ENCODE measurements at places on chromosomes 7 and 10.

- DNase-seq, result no peak
Measured at GRCh38 chr7:5827755-5828154, 46.3 kb upstream of the RNF216 start.

GRCh38 chr7:80008039-80008438, 126.6 kb upstream of the GNAI1 start:
- DNase-seq, result no peak

- DNase-seq, result no peak
Measured at GRCh38 chr10:95214369-95214768, 20.3 kb downstream of the ACSM6 start.

DNA sequence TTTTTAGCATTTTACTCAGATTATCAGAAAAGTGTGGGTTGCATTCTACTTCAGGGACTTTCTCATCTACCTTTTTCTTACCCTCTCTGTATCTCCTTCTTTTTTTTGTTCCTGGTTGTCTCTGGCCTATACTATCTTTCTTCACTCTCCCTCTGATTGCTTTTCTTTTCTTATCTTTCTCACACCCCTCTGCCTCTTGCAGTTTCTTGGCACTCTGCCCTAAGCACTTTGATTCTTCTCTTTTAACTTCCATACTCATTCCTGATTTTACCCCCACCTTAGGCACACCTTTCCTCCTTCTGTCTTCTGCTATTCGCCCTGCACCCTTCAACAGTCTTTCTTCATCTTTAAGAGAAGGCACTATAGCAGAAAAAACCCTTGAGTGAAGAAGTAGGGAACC, 92.8 kb upstream of the HPS1 start:
- no peak for DNase-seq

DNA sequence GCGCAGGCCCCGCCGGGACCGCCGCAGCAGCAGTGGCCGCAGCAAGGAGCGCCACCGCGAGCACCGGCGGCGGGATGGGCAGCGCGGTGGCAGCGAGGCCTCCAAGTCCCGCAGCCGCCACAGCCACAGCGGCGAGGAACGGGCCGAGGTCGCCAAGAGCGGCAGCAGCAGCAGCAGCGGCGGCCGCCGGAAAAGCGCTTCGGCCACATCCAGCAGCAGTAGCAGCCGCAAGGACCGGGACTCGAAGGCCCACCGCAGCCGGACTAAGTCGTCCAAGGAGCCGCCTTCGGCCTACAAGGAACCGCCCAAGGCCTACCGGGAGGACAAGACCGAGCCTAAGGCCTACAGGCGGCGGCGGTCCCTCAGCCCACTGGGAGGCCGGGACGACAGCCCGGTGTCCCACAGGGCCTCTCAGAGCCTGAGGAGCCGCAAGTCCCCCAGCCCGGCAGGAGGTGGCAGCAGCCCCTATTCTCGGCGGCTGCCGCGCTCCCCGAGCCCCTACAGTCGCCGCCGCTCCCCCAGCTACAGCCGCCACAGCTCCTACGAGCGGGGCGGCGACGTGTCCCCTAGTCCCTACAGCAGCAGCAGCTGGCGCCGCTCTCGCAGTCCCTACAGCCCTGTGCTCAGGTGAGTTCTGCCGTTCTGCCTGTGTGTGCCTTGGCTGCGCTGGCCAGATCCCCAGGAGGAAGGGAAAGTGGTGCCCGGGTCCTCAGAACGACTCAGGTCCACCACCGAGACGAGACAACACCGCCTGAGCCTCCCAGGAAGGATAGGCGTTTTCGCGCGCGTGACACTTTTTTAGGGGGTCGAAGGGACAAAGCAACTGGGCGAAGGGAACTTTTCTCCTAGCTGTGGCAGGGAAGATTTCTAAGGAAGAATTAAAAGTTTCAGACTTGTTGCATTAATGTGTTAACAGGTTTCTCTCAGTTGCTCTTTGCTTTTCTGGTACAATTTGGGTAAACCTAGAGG, 1.5 kb downstream of the CDK13 start:
- DNase-seq, result peak; percentile 52

DNA sequence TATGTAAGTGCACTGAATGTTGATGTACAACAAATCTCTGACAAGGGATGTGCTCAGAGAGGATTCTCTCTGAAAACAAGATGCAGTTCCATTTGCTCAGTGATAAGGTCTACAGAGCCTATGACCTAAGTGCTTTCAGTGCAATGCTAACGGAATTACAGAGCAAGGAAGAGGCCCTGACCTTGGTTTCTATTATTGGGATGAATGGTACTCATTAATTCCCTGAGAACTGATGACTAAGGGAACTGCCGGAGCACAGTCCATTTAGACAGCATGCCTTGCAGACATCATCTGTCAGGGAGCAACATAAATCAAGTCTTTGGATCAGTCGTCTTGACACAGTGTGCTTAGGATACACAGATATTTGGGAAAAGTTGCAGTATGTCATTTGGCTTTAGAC, 340.8 kb downstream of the PHTF2 start:
- no peak for DNase-seq

DNA sequence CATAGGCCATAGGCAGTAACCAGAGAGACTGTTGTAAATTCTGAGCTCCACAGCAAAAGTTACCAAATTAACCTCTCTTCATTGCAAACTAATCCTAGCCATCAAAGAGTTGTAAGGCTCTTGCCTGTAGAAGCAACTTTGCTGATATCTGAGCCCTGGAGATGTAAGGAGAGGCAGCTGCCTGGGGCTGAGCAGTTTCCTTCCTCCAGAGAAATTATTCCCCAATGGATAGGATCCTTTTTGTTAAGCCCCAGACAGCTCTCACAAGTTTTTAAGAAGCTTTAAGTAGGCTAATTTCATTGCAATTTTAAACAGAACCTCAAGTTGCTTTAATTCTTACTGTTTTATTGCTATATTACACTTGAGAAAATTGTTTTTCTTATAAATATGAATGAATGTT, 211.1 kb downstream of the GALNT17 start:
- no peak for DNase-seq

DNA sequence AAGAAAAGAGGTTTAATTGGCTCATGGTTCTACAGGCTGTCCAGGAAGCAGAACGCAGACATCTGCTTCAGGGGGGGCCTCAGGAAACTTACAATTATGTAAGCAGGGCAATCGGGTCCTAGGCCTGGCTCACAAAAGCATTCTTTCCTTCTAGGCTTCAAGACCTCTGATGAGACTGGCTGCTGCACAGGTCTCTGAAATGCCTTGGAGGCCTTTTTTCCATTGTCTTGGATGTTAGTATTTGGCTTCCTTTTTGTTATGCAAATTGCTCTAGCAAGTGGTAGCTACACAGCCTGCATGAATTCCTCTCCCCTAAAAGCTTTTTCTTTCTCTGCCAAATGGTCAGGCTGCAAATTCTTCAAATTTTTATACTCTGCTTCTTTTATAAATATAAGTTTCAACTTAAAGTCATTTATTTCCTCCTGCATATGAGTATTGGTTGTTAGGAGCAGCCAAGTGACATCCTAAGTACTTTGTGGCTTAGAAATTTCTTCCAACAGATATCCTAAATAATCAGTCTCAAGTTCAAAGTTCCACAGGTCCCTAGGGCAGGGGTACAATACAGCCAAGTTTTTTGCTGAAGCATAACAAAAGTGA, 83.1 kb upstream of the SEMA3A start:
- no peak for DNase-seq

GRCh38 chr7:122694697-122695096, 4.2 kb downstream of the RNF133 start:
- DNase-seq, result no peak

- DNase-seq, result no peak
Measured at GRCh38 chr10:45418849-45419675, 45.0 kb downstream of the ALOX5 start.
